ENCODE measurements at places on chromosomes 11 and 22.

- no peak for DNase-seq
These were observed 83.1 kb downstream of the OR5AK2 start for GRCh38 chr11:57071829-57072228.

DNA sequence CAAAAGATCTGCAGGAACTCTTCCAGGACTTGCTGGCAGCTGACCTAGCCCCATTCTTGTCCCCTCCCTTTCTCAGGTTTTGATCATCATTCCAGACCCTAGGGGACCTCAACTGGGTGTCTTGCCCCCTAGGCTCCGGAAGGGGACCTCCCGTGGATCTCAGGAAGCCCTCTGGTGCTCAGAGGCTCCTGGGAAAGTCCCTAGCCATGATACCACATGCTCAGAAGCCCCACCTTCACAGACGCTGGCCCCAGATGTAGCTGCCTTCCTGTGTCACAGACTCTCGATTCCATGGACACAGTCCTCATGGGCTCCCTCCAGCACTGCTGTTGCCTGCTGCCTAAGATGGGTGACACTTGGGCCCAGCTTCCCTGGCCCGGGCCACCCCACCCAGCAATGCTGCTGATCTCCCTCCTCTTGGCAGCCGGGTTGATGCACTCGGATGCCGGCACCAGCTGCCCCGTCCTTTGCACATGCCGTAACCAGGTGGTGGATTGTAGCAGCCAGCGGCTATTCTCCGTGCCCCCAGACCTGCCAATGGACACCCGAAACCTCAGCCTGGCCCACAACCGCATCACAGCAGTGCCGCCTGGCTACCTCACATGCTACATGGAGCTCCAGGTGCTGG is at the start of gene LRRC55:
TSS of gene LRRC55 (plus strand) at position 276 of the 628 bp plus-strand sequence. CDS start at position 346, 70 bp downstream.
- no peak for DNase-seq

DNA sequence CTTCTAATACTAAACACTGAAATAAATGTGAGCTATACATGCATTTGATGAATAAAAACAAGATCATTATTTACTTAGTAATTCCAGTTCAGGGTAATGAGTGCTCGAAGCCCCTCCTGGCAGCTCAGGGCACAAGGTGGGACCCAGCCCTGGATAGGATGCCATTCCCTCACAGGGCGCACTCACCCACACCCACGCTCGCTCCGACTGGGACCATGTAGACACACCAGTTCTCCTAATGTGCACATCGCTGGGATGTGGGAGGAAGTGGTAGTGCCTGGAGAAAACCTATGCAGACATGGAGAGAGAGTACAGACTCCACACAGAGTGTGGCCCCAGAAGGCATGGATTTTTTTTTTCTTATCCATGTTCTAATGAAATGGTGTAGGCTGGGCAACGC is 44.5 kb upstream of the RASSF10 start:
- DNase-seq = no peak

DNA sequence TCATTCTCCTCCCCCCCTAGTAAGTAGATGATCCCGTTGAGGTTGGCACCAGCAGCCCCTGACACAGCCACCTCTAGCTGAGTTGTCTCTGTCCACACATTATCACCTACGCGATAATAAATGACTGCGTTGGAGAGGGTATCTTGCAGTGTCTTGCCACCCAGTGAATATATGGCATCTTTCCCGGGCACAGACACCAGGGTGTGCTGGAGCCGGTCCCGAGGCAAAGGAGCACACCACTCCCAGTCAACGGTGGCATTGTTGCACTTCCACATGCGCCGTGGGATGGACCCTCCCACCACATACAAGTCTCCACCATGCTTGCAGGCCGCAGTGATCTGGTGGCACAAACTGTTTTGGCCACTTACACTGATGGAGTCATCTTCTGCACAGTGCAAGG is 5.4 kb downstream of the KBTBD4 start:
- no peak for DNase-seq

DNA sequence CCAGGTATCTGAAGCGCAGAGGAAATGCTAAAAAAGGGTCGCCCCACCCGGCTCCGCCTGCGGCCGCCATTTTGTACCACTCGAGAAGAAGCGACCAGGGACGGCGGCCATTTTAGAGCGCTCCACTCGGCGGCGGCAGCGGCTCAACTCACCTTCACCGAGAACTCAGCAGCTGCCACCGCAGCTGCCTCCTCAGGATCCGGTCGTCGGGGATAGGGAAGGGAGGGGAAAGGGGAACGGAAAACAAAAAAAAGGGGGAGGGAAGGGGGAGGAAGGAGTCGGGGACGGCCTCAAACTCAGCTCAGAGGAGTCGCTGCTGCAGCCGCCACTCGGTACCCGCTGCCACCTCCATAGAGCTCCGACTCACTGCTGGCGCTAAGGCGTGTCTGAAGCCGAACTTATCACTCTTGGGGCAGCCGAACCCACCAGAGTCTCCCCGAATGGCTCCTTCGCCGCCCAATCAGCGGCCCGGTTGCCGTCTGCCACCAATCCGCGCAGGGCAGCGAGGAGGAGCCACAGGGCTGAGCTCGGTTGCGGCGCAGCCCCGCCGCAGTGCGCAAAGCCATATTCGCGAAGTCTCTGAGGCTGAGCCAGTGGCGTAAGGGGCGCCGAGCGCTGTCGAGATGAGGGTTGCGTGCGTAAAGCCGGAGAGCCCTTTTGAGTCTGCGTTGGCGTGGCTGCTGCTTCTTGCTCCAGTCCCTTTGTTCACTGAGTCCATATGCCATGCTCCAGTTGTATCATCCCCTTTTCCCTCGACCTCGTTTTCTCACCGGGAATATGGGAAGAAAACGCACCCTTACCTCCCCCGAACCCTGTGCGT is at the start of gene EIF4G2:
TSS of gene EIF4G2 (minus strand) at position 374 of the 820 bp plus-strand sequence.
- DNase-seq = peak; percentile 96

DNA sequence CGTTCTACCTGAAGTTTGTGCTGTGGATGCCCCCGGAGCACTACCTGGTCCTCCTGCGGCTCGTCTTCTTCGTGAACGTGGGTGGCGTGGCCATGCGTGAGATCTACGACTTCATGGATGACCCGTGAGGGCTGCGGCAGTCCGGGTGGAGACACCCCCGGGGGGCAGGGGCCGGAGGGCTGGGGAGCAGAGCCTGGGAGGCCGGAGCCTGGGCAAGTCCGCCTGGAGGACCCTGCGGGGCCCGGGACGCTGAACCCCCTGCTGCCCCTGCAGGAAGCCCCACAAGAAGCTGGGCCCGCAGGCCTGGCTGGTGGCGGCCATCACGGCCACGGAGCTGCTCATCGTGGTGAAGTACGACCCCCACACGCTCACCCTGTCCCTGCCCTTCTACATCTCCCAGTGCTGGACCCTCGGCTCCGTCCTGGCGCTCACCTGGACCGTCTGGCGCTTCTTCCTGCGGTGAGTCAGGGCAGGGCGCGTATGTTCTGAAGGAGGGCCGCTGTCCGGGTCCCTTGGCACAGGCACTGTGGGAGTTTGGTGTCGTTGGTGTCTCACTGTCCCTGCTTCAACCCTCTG is 17.3 kb downstream of the RNH1 start:
- DNase-seq = no peak

DNA sequence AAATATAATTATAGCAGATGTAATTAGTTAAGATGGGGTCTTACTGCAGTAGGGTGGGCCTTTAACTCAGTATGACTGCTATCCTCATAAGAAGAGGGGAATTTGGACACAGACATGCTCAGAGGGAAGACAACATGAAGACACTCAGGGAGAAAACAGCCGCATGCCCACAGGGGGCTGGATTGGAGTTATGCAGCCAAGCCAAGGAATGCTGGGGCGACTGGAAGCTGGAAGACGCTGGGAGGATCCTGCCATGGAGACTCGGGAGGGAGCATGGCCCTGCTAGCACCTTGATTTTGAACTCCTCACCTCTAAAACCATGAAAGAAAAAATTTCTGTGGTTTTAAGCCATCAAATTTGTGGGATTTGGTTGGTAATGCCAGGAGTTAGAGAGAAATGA is 40.9 kb downstream of the PANX1 start:
- no peak for DNase-seq

DNA sequence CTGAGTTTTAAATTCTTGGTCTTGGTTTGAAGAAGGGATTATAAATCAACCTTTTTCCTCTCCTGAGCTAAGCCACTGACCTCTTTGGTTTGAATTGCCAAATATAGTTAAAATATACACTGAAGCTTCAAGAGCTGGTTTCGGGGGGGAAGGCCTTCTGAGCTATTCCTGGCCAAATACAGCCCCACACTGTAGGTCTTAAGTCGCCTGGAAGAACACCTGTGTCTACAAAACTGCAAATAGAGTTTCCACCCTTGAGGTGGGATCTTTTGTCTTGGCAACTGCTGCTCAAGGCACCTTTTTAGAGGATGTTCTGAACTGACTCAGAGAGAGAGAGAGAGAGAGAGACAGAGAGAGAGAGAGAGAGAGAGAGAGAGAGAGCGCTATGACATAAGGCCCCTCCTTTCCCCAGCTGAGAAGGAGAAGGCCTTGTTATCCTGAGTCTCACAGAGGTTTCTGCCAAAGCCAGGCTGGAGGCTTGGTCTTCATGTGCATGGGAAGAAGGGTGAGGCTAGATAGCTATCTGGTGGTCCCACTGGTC is 5.5 kb downstream of the ADM start:
- no peak for DNase-seq

GRCh38 chr11:122816761-122817520 is 21.4 kb upstream of the CRTAM start:
- DNase-seq = no peak

DNA sequence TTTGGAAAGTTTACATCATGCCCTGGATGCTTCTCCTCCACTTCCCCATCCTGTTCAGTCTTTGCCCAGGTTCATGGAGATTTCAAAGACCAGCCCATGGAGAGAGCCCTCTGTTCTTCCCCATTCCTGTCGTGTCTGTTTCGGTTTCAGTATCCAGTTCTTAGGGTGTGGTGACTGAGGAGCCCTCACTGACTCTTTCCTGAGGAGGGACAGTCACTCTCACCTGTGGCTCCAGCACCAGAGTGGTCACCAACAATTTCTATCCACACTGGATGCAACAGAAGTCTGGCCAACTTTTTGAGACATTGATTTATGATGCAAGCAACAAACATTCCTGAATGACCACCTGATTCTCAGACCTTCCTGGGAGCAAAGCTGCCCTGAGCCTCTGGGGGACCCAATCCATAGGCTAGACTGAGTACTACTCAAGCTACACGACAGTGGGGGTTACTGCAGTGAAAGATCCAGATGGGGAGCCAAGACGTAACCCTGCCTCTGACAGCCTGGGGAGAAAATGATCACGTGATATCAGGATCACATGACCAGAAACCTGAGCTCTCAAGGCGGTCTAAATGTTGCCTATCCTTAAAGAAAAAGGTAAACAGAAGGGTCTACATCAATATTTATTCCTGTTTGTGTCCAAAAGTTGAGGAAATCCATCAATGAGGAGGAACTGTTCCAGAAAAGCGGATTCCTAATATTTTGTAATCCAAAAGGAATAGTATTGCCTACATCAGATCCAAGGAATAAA is 76.2 kb upstream of the VPREB1 start:
- DNase-seq = no peak

DNA sequence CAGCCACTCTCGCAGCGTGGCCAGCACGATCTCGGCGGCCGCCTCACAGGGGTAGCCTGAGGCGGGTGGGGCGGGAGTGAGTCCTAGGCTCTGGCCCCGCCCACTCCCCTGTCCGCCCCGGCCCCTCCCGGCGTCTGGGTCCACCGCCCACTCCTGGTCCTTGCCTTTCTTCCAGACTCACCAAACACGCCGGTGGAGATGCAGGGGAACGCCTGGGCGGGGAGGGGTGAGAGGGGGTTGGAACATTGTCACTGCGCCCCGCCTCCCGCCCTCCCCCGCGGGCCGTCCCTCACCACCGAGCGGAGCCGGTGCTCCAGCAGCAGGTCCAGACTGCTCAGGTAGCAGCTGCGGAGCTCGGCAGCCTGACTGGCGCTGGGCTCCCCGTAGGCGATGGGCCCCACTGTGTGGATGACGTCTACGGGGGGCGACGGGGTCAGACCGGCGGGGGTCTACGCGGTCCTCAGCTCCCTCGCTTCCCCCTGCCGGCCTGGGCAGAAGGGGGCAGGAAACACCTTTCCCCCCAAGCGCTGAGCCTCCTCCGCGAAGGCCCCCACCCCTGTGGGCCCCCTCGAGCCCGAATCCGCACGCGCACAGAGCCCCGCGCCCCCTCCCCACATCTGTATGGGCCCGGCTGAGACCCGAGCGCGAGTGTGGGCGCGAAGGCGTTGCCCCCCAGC is 13.2 kb downstream of the OTUB1 start:
- DNase-seq = peak; percentile 45

- DNase-seq = no peak
These were observed 18.9 kb downstream of the COPB1 start for GRCh38 chr11:14480716-14481115.

- no peak for DNase-seq
These were observed 206.9 kb downstream of the DBX1 start for GRCh38 chr11:19953336-19953735.

DNA sequence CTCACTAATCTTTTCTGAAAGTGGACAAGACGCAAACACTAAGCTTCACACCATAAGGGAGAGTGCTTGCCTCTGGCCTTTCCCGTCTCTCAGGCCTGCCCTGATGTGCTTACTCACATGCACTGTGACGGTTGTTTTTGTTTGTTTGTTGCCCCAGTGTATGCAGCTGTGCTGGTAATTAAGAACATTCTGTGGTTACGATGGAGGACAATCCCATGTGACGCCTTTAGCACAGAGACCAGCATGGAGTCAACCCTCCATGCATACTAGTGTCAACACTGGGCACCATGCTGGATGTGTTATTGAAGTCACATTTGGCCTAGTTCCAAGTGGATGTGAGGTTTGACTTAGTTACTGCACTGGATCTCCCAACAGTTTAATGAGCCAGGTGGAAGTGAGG is 27.8 kb upstream of the CDON start:
- DNase-seq = no peak

DNA sequence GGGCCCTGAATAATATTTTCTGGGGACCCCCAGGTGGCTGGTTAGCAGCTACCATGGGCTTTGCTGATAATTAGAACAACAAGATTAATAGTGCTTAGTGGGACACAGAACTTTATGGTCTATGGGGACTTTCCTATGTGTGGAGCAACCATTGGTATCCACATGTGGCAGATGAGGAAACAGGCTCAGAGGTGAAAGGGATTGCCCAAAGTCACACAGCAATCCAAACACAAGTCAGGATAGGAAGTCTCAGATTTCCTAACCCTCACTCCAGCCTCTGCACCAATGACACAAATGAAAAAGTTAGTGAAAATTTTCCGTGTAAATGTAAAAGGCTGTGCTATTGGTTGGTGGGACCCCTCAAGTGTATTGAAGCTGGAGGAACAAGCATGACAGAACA is 15.3 kb upstream of the SLCO2B1 start:
- no peak for DNase-seq

- DNase-seq = no peak
These were observed 11.2 kb upstream of the PPP2R1B start for GRCh38 chr11:111777094-111778046.
